Colonic mucosa (tissue), 4 donors: ENCODE measurements at places on chromosomes 12 and 14.

DNA sequence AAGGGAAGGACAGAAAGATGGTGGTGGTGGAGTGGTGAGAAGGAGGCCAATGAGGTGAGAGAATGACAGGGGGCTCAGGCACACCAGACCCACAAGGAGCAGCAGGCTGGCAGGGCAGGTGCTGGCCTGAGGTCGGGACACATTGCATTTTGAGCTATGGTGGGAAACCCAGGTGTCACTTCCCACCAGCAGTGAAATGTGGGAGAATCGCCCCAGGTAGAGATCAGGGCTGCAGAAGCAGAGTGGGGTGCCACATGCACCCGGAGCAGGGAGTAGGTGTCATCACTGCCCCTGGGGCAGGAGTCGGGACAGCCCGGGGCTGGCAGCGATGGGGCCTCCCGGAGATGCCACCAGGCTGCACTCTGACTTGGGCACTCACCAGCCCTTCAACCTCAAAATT lies 315.8 kb downstream of the BCL11B start:
- DNase-seq: peak; percentile 15

- DNase-seq: no peak
Measured at GRCh38 chr12:104636496-104636895, 179.7 kb downstream of the CHST11 start.

- peak; percentile 79 for DNase-seq
Measured at GRCh38 chr14:104206281-104206904, 68.0 kb downstream of the KIF26A start.

- DNase-seq: no peak
Measured at GRCh38 chr12:104544836-104545235, 88.1 kb downstream of the CHST11 start.

GRCh38 chr12:99957866-99958466 lies 26.8 kb downstream of the ANKS1B start:
- DNase-seq: no peak

- DNase-seq: no peak
Measured at GRCh38 chr14:94921456-94921855, 151.5 kb upstream of the GSC start.

DNA sequence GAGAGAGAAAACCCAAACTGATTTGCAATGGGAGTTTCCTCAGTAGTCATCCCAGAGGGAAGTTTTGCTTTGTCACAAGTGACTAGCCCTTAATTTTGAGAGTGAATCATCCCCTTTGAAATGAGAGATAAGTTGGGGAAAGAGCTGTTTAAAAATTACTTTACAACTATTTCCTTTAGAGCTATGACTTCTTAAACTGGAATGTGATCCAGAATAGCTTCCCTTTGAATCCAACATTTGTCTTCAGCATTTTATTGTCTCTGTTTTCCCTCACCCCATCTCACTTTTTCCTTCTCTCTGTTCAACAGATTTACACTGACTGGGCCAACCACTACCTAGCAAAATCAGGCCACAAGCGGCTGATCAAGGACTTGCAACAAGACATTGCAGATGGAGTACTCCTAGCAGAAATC lies 109.3 kb downstream of the NAV3 start:
- DNase-seq: no peak

GRCh38 chr12:87853448-87854003 lies 175.7 kb downstream of the C12orf50 start:
- DNase-seq: no peak

GRCh38 chr14:24847568-24848095 lies 202.3 kb downstream of the STXBP6 start:
- no peak for DNase-seq

DNA sequence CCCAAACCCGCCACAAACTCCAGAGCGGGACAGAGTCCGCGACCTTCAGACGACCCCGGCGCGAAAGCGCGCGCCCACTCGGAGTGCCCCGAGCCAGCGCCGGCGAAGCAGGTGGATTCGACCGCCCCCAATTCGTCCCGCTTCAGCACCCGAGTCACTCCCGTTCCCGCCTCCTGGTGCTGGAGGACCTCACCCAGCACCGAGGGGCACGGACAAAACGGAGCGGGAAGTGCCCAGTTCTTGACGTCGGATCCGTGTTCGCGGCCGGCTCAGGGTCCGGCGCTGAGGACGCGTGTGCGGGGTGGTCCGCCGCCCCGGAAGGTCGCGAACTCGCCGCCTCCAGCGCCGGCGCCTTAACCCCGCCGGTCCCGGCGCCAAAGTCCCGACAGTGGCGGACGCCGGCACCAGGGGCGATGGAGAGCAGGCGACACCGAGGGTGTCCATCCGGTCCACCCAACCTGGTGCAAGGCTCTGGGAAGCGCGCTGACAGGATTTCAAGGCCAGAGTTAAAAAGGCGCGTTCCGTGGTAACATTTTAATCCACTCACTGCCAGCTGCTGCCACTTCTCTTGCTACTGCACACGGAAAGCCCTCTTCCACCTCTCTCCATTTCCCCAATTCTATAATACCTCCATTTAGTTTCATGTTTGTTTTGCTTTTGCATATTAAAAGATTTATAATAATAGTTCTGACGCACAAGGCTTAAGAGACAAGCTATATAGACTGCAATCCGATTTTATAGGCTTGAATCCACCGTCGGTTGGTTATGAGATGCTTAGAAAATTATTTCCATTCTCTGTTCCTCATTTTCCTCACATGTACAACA lies 240.0 kb upstream of the CPNE8 start:
- peak; percentile 69 for DNase-seq

DNA sequence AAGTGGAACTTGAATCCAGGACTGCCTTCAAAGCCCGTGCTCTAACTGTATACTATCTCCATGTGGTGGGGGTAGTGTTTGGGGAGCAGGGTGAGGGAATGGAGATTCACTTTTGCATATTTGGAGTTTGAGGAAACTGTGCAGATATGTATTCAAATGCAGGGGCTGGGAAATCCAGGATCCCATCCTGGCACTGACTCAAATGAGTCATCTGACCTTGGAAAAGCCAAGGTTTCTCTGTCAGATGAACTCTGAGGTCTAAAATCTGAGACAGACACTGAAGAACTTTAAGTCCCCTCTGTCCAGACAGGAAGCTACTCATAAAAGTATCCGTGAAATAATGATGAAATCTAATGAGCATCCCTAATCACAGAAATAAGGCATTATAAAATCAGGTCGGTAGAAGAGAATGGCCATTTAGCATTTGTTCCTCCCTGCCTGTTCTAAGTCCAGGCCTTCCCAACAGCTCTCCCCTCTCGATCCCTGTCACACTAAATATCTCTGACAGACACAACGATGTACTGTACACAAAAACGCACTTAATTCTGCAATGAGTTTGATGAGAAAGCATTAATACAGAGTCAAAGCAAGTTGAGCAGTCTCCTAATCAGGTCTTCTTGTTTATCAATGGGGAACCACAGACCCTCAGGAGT lies 14.4 kb downstream of the NIN start:
- no peak for DNase-seq

DNA sequence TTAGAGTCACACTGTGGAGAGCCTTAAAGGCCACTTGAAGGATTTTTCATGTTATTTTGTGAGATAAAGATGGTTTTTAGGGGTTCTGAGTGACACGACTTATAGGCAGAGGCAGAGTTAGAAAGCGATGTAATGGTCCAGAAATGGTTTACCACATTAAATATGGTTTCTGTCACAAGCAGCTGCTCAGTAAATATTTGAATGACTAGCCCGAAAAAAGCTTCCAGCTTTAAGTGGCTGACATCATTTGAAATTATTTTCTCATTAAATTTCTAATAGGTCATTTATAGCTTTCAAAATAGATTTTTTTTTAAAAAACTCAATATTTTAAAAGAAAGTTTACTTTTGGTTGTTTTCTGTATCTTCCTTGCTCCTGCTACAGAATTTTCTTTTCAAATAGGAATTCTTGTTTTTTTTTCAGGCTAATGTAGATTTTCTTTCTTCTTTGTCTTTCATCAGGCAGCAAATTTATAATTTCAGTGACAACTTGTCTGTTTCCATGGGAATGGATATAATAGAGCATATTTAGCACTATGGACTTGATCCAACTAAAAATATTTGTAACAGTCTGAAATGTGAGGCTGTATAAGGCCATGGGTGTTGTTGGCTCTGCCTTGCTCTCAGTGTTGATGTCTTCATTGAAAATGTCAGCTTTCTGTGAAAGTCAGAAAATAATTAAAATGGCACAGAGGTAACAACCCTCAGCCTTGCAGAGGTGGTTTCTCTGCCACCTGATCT lies 700.0 kb downstream of the TMTC2 start:
- DNase-seq: no peak

DNA sequence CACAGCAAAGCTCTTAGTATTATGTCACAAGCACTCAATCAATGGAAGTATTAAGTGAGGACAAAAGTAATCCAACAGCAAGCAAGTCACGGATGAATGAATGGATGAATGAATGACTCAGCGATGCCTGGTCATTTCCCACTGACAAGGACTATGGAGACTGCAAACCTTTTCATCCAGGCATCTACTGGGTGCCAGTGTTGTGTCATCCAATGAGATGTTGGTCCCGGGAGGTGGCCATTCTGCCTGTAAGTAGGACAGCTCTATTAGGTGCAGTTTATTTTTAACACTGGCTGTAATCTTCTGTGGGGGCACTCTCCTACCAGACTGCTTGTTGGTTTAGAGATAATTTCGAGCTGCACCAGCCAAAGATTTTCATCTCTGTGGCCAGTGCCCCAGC lies 39.4 kb downstream of the STAB2 start:
- DNase-seq: no peak

GRCh38 chr12:113216027-113216426 lies 5.2 kb upstream of the TPCN1 start:
- no peak for DNase-seq

GRCh38 chr12:121366063-121366459 lies 13.8 kb upstream of the ANAPC5 start:
- no peak for DNase-seq

DNA sequence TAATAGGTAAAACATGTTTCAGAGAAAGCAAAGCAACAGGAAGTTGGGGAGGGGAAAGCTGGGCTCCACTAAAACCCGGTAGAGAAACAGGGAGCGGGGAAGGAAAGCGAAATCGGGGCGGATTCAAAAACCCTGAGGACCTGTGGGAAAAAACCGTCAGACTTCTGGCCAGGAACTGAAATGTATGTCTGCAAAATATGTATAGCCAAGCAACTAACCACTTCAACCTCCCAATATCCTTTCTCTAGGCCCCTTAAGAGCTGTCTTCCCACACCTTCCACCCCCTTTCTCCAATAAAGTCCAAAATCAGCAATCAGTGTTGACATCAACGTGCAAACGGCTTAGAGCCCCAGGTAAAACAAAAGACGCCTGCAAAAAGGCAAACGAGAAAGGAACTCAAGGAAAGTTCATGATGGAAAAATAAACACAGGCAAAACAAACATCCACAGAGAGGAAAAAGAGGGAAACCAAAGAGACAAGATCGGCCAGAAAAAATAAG lies 32.8 kb downstream of the SIX1 start:
- DNase-seq: no peak

- no peak for DNase-seq
Measured at GRCh38 chr12:19688532-19688931, 249.2 kb downstream of the AEBP2 start.

GRCh38 chr14:43872222-43872621 lies 634.9 kb downstream of the FSCB start:
- DNase-seq: no peak

GRCh38 chr12:109597795-109598427 lies 24.3 kb downstream of the MVK start:
- DNase-seq: peak; percentile 88

- no peak for DNase-seq
Measured at GRCh38 chr12:100733817-100734593, 60.6 kb upstream of the ANO4 start.

DNA sequence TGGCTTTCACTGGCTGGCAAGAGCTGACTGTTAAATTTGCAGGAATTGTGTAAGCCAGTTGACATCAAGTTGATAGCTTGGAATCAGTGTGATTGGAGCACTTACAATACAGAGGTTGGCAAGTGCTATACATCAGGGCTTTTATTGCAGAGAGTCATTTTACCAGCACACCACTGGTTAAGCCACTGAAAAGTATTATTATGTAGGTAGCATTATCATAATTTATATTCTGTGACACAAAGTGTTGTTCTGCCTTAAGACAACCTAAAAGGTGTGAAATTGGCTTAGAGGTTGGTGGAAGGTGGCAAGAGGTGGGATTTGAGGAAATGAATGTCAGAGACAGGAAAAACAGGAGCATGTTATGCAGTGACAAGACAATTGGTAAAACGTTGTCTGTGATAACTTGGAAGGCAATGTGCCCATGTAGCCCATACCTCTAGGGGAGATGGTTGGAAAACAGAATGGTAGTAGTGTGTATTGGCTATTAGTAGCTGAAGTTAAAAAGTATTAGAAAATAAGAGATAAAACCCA lies 172.9 kb upstream of the PRICKLE1 start:
- DNase-seq: no peak

- no peak for DNase-seq
Measured at GRCh38 chr12:112577473-112578329, 159.0 kb downstream of the PTPN11 start.

DNA sequence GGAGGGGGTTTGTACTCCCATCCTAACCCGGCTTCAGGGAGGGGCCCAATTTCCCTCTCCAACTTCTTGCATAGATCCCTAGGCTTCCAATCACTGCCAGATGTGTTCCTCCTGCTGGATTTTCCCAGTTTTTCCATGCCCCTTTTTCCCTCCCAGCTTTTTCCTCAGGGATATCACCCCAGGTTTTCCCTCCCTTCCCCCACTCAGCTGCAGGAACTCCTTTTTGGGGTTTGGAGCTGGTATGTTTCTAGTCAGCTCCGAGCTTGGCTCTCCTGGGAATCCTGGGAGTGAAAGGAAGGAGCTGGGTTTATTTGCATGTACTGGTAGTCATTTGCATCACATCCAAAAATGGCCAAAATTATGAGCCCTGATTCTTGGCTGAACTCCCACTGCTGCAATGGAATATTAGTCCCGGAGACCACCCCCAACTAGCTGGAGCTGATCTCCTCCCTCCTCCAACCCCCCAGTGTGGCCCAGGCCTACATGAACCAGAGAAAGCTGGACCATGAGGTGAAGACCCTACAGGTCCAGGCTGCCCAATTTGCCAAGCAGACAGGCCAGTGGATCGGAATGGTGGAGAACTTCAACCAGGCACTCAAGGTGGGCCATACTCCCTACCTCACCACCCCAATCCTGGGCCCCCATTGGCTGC lies 1.4 kb upstream of the RDH5 start:
- DNase-seq: no peak

GRCh38 chr14:64053694-64054669 lies 201.2 kb downstream of the SYNE2 start:
- DNase-seq: no peak
